Fibroblast of the aortic adventitia (primary cell): ENCODE measurements at places on chromosomes 5 and 9. TPM values are rescaled to one million over a fixed set of nuclear protein-coding genes. Genes with fewer than 3 reads are reported as not detected.

GRIN1 gene
- total RNA-seq = not detected in 2 replicates

SLC6A7 gene
- not detected in 2 replicates for total RNA-seq

IFNA6 gene
- total RNA-seq = not detected in 2 replicates

GEMIN5 gene
- 18.2 and 28.1 TPM in 2 replicates for total RNA-seq

PAEP gene
- total RNA-seq = not detected in 2 replicates

ERP44 gene
- total RNA-seq = 8.3 and 19.4 TPM in 2 replicates

ARL14EPL gene
- 0.18 TPM in 1 of 2 replicates, not detected in the other for total RNA-seq
